ENCODE measurements at places on chromosomes 11 and 22.

GRCh38 chr11:32555895-32556294, 27.7 kb upstream of the EIF3M start:
- no peak for DNase-seq

DNA sequence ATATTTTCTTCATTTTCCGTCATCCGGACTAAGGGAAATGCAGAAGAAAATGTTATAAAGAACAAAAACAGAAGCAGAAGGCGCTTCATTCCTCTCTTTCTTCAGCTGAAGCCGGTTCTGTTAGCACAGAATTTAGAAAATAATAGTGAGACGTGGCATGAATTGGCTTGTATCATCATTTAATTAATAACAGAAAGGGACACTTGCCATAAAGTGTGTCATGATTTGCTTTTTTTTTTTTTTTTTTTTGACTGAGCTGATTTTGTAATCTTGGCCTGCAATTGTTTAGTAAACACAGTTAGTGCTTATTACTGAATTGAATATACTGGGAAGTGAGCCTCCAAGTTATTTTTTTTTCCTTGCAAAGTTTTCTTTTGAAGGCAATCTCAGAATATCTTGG, at the start of gene MMP27:
Gene MMP27 (minus strand): TSS at position 144 of the 400 bp plus-strand sequence. CDS start 55 bp downstream, at position 89.
- no peak for DNase-seq

DNA sequence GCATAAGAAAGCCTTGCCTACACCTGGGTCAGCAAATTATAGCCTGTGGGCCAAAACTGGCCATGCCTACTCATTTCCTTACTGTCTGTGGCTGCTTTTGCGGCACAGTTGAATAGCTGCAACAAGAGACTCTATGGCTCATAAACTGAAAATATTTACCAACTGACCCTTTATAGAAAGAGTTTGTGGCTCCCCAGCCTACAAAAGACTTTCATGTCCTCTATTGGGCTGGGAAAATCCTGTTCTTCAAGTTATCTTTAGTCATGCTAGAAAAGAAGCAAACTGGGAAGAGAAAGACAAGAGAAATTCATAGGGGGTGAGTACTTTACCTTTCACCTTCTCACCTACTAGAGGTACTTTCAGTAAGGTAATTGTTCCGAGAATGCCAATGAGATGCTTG, 175.1 kb downstream of the SWAP70 start:
- DNase-seq, result no peak

- DNase-seq, result no peak
These were observed 233.0 kb downstream of the SWAP70 start for GRCh38 chr11:9896902-9897301.

GRCh38 chr22:20131597-20131858, at the start of gene ZDHHC8:
TSS of gene ZDHHC8 (plus strand) at chr22:20131804. CDS start at chr22:20131948, 144 bp downstream.
- DNase-seq, result peak; percentile 43

DNA sequence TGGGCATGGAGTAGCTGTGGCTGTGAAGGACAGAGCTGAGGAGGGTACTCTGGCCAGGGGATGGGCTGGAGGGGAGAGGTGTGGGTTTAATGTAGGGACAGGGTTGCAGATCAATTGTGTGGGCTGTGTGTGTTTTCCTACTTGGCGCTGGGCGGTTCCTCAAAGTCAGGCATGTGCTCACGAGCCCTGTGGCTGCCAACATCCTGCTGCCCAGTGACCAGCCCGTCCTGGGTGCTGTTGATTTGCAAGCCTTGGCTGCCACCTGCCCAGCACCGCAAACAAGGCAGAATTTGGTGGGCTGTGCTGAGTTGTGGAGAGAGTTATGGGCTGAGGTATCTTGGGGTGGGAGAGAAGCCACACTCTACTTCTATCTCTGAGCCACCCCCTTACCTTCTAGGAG, 69.2 kb downstream of the SCN3B start:
- no peak for DNase-seq

GRCh38 chr11:68403831-68404230, 56.7 kb upstream of the PPP6R3 start:
- DNase-seq, result no peak

- no peak for DNase-seq
These were observed 5.8 kb downstream of the PITPNB start for GRCh38 chr22:27913162-27913741.

DNA sequence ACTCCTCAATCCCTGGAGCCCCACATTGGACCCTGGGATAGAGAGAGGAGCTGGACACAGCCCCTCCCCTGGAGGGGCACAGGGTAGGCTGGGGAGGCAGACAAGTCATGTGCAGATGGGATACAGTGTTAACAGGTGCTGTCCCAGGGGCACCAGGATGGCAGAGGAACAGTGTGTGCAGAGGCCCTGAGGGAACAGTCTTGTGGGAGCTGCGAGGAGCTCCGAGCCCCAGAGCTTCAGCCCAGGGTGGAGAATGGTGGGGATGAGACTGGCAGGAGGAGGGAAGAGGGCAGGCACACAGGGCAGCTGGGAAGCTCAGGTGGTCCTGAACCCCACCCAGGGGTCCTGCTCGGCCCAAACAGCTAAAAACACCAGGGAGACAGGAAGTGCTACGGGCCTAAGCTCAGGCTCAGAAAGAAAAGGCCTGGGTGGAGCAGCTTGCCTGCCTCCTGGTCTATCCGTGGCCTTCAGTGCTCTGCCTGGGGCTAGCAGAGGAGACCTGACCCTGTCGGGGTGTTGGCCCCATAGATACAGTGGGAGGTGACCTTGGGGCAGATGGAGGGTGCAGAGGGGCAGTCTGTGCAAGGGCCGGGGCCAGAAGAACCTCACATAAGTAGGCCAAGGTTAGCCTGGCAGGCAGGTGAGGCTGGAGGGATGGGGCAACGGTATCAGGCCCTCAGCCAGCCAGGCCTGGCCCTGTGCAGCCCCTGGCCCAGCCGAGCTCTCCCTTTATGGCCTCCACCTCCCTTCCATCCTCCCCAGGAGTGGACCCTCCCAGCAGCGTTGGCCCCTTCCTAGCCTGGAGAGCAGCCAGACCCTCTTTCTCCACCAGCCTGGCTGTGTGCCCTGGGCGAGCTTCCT, 15.4 kb downstream of the CAPN5 start:
- no peak for DNase-seq

DNA sequence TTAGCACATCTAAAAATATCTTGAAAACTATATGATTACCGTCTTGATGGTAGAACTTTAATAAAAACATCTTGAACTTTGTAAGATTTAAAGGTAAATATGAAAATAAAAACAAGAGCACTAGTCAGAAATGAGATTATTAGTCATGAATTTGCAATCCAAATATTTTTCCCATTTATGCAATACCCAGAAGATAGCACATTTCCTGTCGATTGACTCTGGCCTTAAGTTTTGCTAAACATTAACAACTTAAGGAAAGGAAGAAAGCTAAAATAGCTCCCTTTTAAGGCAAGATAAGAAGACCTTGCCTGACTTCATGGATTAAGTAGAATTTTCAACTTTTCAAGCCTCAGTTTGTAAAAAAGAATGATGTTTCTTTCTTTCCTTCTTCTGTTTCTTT, 1374.7 kb upstream of the RAG2 start:
- no peak for DNase-seq

DNA sequence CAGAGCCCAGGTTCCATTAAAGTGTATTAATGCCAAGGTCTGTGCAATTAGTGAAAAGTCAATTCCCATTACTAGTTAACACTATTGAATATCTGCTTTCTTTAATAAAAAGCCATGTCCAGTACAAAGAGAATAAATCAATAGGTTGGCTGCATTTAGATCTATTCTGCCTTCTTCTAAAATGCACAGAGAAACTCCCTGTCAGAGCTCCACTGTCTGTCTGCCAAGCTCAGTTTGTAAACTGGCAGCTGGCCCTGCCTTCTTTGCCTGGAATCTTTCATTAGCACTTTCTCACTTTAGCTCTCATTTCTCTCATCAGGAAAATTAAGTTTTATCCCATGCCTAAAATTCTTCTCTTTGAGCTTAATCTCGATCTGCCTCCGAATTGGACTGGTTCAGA, 35.6 kb downstream of the ARL14EP start:
- DNase-seq, result no peak

DNA sequence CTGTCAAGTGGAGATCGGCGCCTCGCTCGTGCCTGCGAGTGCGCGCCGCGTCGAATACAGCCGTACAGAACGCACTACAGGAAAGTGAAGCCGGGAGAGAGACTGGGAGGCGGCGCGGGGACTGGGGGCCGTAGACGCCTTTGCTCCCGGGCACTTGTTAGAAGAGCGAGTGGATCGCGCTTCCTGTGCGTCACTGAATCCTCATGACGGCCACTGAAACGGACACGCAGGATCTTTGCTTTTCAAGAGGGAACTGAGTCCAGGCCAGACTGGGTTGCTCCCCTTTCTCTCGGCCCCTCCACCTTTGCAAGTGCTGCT, 314 bp downstream of the RIC8A start:
- DNase-seq, result no peak

DNA sequence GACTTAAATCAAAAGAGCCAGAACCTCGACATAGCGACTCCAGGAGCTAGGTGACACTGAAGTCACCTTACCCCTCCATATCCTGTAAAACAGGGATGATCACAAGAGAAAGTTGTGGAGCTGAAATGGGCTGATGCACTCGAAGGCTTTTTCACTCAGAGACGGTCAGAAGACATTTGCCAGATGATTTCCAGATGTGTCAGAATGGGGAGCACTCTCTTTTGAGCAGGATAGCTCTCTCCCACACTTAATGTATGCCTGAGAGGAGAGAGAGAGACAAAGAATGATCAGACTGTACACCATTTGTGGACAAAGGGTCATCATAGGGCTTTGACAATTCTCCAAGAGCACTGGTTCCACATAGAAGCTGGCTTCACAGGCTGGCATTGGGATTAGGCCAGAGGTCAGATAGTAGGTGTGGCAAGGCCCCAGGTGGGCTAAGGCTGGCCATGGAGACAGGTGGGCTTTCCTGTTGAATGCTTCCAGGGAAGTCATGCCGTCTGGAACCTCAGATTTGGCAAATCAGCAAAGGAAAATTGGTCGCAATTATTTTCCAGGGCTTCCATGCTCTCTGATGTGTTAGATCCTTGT, 42.3 kb upstream of the ETS1 start:
- DNase-seq, result no peak

DNA sequence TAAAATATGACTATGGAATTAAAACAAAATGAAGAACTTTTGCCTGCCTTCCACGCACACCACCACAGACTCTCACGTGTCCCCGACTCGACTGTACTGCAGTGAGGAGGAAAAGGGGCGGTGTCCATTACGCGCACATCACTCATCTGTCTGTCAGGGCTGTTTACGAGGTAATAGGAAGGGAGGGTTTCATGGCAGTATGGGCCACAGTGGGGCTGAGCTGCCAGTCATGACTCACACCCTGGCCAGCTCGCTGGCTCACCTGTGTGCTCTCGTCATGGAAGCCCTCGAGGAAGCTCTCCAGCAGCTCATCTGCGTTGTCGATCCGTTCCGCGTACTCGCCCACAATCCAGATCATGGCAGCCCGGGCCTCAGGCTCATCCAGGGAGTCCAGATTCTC, 33.5 kb upstream of the RASL10A start:
- DNase-seq, result no peak

GRCh38 chr11:127493330-127494022, 492.9 kb upstream of the KIRREL3 start:
- DNase-seq, result no peak

- no peak for DNase-seq
These were observed 72.3 kb downstream of the FAM168A start for GRCh38 chr11:73525611-73526010.

- DNase-seq, result no peak
These were observed 4.9 kb upstream of the CCDC86 start for GRCh38 chr11:60836866-60837515.

GRCh38 chr11:62676698-62677097, 2.2 kb downstream of the UBXN1 start:
- DNase-seq, result no peak

DNA sequence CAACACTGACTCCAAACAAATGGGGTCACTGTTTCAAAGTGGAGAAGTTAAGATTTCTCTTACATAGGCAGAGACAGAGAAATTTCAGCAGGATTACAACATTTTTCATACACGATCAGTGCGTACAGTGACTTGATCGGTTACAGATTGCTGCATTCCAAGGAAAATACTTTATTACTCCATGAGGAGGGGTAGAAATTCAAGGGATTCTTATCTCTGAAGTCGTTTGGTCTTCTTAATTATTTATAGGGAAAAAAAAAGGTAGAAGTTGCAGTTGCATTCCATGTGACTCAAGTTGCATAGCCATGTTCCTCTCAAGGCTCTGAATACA, 10.7 kb upstream of the SMIM38 start:
- no peak for DNase-seq

DNA sequence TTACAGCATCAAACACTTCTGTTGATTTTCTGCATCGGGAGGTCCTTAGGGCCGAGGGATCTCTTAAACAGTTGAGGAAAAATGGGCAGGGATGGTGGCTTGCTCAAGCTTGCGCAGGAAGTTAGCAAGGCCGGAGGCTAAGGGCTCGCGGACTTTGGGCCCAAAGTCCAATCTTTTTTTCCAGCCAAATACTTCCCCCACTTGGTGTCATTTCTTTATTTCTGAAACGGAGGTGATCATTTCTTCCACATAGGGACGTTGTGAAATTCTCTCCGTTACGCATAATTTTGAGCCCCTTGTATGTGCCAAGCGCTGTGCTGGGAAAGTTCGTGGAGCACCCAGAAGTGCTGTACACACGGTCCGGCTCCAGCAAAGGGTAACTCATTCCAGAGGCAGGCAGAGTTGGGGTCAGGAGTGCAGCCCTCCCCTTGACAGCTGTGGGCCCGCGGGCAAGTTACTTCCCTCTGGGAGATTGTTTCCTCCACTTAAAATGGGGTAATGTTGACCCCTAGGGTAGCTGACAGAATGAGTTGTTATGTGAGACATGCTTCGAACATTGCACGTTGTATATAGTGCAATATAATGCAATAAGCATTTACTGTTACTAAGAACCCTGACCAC, 809 bp downstream of the MIEF1 start:
- DNase-seq, result no peak

- no peak for DNase-seq
These were observed 55.2 kb downstream of the SLC1A2 start for GRCh38 chr11:35363854-35364780.
